ENCODE measurements at places on chromosomes 6 and 20.
A peak's percentile ranks its signal among the peaks of the same experiment; 100 is the strongest.

GRCh38 chr20:5180933-5181332 lies 54.1 kb downstream of the CDS2 start:
- peaks cover 4% of the 10 kb centered on the region for H3K4me1 ChIP-seq
- no peak overlapping the region for H3K27ac ChIP-seq
- H3K36me3 ChIP-seq = peaks cover 31% of the 10 kb centered on the region
- DNase-seq = no peak

DNA sequence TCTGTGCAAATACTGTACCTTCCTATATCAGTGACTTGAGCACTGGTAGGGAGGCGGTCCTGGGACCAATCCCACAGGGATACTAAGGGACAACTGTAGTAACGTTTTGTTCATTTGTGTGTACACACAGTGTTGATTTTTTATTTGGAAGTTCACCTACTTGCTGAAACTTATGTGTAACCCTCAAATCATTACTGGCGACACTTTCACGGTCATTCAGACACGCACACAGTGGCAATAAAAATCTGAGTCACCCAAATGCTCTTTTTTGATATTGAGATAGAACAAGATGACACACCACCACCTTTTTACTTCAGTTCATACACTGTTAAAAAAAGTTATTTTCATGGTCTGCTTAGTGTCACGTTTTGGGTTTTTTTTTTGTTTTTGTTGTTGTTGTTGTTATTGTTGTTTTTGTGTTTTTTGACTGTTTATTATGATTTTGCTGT lies 79.8 kb downstream of the QKI start:
- peaks cover 10% of the 10 kb centered on the region for H3K4me1 ChIP-seq
- DNase-seq = no peak
- peak overlapping the region; percentile 50 for H3K27ac ChIP-seq
- no peak overlapping the region for H3K4me3 ChIP-seq
- peaks cover 17% of the 10 kb centered on the region for H3K36me3 ChIP-seq
- H3K27me3 ChIP-seq = no peaks in the 10 kb centered on the region

GRCh38 chr20:39705032-39705431 lies 742.9 kb downstream of the DHX35 start:
- H3K36me3 ChIP-seq = no peaks in the 10 kb centered on the region
- H3K4me3 ChIP-seq = no peak overlapping the region
- H3K27ac ChIP-seq = no peak overlapping the region
- DNase-seq = no peak
- H3K4me1 ChIP-seq = no peaks in the 10 kb centered on the region

DNA sequence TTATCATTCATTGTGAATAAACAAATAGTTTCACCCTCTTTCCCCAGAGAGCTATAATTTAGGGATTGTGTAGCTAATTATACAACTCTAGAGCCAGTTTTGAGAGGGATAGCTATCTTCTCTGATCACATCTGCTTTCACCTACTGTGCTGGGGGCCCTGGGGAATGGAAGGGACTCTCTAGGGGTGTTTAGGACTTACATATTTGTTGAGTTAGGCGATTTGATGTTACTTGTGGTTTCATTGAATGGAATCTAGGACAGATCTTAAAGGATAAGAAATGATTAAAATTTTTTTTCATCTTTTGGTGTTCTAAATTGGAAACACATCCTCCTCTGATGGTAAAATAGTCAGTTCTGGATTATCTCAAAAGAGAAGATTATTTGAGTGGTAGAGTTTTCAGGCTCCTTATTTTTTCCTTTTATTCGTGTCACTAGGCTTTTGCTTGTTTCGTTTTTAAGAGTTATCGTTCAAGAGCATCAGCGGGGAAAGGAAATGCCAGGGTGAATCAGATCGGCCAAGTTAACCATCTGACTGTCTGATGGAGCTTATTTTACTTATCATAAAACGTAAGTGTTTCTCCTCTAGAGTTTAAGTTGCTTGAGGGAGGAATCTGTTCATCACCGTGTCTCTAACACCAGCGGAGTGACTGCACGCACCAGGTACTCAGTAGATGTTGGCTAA lies 236.7 kb downstream of the FARS2 start:
- H3K27ac ChIP-seq = no peak overlapping the region
- DNase-seq = no peak
- H3K4me3 ChIP-seq = no peak overlapping the region
- peaks cover 18% of the 10 kb centered on the region for H3K4me1 ChIP-seq
- H3K27me3 ChIP-seq = no peaks in the 10 kb centered on the region

GRCh38 chr6:37011656-37012378 lies 6.4 kb downstream of the FGD2 start:
- H3K36me3 ChIP-seq = no peaks in the 10 kb centered on the region
- H3K4me1 ChIP-seq = peaks cover 10% of the 10 kb centered on the region
- H3K4me3 ChIP-seq = no peak overlapping the region
- no peak overlapping the region for H3K27ac ChIP-seq

- peak; percentile 48 for DNase-seq
- no peaks in the 10 kb centered on the region for H3K27me3 ChIP-seq
- peaks cover 12% of the 10 kb centered on the region for H3K36me3 ChIP-seq
- peak overlapping the region; percentile 84 for H3K27ac ChIP-seq
- peaks cover 91% of the 10 kb centered on the region for H3K4me1 ChIP-seq
- peak overlapping the region; percentile 49 for H3K4me3 ChIP-seq
Measured at GRCh38 chr6:159979136-159979874, 10.4 kb downstream of the IGF2R start.

DNA sequence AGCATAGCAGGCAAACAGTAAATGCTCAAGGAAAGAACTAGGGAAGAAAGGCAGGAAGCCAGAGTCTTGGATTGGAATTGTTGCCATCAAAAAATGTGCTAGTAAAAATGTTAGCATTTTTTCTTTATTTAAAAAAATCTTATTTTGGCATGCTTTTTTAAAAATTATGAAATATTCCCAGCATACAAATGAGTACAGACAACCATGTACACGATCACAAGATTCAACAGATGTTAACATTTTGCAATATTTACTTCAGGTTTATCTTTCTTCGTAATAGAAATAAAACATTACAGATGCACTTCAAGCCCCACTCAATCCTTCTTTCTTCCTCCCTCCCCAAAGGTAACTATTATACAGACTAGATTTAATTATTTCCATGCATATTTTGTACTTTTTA lies 27.4 kb upstream of the NOP56 start:
- H3K4me3 ChIP-seq = no peak overlapping the region
- peaks cover 4% of the 10 kb centered on the region for H3K27me3 ChIP-seq
- H3K27ac ChIP-seq = no peak overlapping the region
- no peaks in the 10 kb centered on the region for H3K4me1 ChIP-seq
- H3K36me3 ChIP-seq = no peaks in the 10 kb centered on the region

- DNase-seq = no peak
- H3K4me3 ChIP-seq = no peak overlapping the region
- peaks cover 40% of the 10 kb centered on the region for H3K36me3 ChIP-seq
- H3K4me1 ChIP-seq = peaks cover 18% of the 10 kb centered on the region
- H3K27me3 ChIP-seq = no peaks in the 10 kb centered on the region
- no peak overlapping the region for H3K27ac ChIP-seq
Measured at GRCh38 chr20:57613481-57613921, 6.7 kb downstream of the ZBP1 start.

DNA sequence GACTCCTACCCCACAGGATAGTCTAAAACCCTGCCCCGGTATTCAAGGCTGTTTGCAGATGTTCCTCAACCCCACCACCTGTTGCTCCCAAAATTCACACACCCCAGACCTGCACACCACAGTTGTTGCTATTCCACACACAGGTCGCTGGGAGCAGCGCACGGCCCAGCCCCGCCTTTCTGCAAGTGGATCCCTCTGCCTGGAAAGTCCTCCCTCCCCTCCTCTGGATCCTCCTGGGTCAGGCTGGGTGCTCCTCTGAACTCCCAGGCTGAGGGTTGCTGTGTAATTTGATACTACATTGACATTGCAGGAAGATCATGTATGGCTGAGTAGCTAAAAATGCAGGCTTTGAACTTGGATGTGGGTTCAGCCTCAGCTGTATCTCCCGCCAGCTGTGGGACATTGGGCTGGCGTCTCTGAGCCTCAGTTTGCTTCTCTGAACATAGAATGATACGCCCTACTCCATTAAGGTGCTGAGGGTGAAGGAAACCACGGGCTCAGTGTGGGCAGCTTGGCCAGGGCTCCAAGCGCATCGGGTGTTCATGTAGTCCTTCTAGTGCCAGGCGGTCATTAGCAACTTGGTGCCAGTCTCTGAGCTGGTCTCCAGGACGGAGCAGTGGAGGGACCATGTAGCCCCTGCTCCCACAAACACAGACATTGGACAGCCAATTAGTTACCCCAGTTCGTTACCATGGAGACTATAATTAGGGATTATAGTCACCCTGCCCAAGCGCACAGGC lies 13.9 kb upstream of the CCN5 start:
- no peak overlapping the region for H3K27ac ChIP-seq
- peaks cover under 1% of the 10 kb centered on the region for H3K4me1 ChIP-seq
- no peak for DNase-seq
- H3K27me3 ChIP-seq = no peaks in the 10 kb centered on the region

GRCh38 chr6:140586426-140587061 lies 1212.1 kb upstream of the CITED2 start:
- peak; percentile 14 for DNase-seq
- peaks cover 36% of the 10 kb centered on the region for H3K4me1 ChIP-seq
- peak overlapping the region; percentile 73 for H3K27ac ChIP-seq
- H3K4me3 ChIP-seq = no peak overlapping the region
- H3K36me3 ChIP-seq = peaks cover 17% of the 10 kb centered on the region

DNA sequence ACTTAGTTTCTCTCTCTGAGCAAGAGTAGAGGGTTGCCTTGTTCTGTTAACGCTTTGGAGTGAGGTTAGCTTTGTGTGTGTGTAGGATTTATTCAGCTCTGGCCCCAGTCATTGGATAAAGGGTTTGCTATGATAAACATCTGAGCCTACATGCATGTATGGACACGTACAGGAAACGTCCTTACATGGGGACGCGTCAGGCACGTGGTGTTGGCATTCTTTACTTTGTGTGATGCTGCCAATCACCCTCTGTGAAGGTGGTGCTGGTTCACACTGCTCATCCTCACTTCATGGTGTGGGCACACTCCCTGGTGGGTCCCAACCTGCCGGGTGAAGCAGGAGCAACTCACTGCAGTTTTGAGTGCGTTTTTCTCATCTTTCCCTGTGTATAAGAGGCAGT lies 53.4 kb upstream of the CD93 start:
- peaks cover 5% of the 10 kb centered on the region for H3K27me3 ChIP-seq
- H3K36me3 ChIP-seq = no peaks in the 10 kb centered on the region
- no peak for DNase-seq

DNA sequence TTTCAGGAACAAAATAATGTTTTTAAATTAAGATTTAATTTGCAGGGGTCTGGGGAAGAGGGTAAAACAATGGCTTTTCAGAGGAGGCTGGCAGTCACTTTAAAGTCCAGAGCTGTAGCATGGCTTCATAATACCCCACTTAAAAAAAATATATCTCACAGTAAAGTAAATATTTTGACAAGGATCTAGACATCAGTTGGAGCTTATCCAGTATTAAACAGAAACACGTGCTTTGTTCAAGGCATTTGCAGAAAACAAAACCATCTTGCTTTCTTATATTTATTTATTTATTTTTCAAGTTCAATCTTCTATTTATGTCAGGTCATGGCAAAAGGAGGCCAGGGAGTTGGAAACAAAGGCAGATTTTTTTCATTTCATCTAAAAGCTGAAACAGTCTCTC lies 53.3 kb upstream of the PRL start:
- H3K4me3 ChIP-seq = no peak overlapping the region
- H3K36me3 ChIP-seq = no peaks in the 10 kb centered on the region
- no peaks in the 10 kb centered on the region for H3K27me3 ChIP-seq
- H3K4me1 ChIP-seq = no peaks in the 10 kb centered on the region
- no peak overlapping the region for H3K27ac ChIP-seq
- DNase-seq = no peak

GRCh38 chr20:49858076-49858585 lies 45.5 kb downstream of the SLC9A8 start:
- DNase-seq = no peak
- no peaks in the 10 kb centered on the region for H3K27me3 ChIP-seq
- peaks cover 19% of the 10 kb centered on the region for H3K4me1 ChIP-seq
- H3K36me3 ChIP-seq = peaks cover 37% of the 10 kb centered on the region
- H3K27ac ChIP-seq = no peak overlapping the region

DNA sequence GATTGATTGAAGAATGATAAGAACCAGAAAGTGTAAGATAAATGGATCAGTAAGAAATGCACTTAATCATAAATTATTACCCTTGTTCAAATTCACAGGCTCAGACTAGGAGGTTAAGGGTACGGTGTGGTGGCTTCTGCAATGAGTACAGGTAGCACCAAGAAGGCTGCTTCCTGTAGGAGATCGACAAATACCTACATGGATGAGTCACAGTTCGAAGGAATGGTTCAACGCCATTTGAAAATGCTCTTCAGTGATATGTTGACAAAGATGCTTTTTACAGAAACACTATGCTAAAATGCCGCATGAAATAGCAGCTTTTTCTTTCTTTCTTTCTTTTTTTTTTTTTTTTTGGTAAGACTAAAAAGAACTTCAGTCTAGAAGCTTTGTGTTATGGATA lies 116.2 kb downstream of the DTNBP1 start:
- H3K36me3 ChIP-seq = peaks cover 9% of the 10 kb centered on the region
- DNase-seq = no peak
- H3K4me1 ChIP-seq = peaks cover 2% of the 10 kb centered on the region
- no peak overlapping the region for H3K4me3 ChIP-seq
- no peaks in the 10 kb centered on the region for H3K27me3 ChIP-seq
- H3K27ac ChIP-seq = no peak overlapping the region

- no peak for DNase-seq
- H3K36me3 ChIP-seq = peaks cover 3% of the 10 kb centered on the region
- no peak overlapping the region for H3K27ac ChIP-seq
- H3K4me1 ChIP-seq = peaks cover 19% of the 10 kb centered on the region
Measured at GRCh38 chr6:14286144-14286543, 168.6 kb downstream of the CD83 start.

- peaks cover 6% of the 10 kb centered on the region for H3K4me1 ChIP-seq
- H3K27me3 ChIP-seq = peaks cover 69% of the 10 kb centered on the region
- H3K4me3 ChIP-seq = peak within 1 kb of the TSS; percentile 59
- peaks cover 5% of the 10 kb centered on the region for H3K36me3 ChIP-seq
- no peak for DNase-seq
Measured at GRCh38 chr6:166167801-166168615, at the start of gene TBXT. Gene TBXT, minus strand, starts transcription at chr6:166167851. Its CDS starts 260 bp downstream, at chr6:166167591.

- H3K27me3 ChIP-seq = no peaks in the 10 kb centered on the region
- H3K4me3 ChIP-seq = no peak overlapping the region
- H3K36me3 ChIP-seq = peaks cover 58% of the 10 kb centered on the region
- DNase-seq = peak; percentile 35
- peak overlapping the region; percentile 20 for H3K27ac ChIP-seq
Measured at GRCh38 chr6:160041608-160042007, 72.7 kb downstream of the IGF2R start.

DNA sequence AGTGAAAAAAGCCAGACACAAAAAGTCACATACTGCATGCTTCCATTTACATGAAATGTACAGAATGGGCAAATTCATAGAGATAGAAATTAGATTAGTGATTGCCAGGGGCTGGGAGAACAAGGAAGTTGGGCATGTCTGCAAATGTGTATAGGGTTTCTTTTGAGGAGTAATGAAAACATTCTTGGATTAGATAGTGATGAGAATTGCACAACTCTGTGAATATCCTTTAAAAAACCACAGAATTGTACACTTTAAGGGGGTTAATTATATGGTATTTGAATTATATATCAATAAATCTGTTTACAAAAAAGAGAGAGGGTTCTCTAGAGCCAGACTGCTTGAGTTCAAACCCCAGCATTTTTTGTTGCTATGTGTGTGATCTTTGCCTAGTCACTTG lies 188.1 kb downstream of the CDC5L start:
- H3K4me1 ChIP-seq = no peaks in the 10 kb centered on the region
- H3K27ac ChIP-seq = no peak overlapping the region
- no peak for DNase-seq
- H3K27me3 ChIP-seq = peaks cover 10% of the 10 kb centered on the region
- no peaks in the 10 kb centered on the region for H3K36me3 ChIP-seq

- H3K27ac ChIP-seq = no peak overlapping the region
Measured at GRCh38 chr6:56101141-56101553, 146.2 kb downstream of the COL21A1 start.

Data from activated CD4-positive, alpha-beta T cell treated with anti-CD3 and anti-CD28 coated beads, Interleukin-2, amount 10 ng/mL, durations not matched to agents 7 days and 5 days (primary cell).